ENCODE measurements at places on chromosomes 12 and 14.

GRCh38 chr12:97169889-97170567 lies 263.0 kb downstream of the NEDD1 start:
- DNase-seq, result no peak

- DNase-seq, result no peak
Observed at GRCh38 chr12:12954356-12954755, 2.4 kb upstream of the GPRC5D start.

GRCh38 chr12:7835116-7835515 lies 37.6 kb downstream of the SLC2A14 start:
- no peak for DNase-seq

DNA sequence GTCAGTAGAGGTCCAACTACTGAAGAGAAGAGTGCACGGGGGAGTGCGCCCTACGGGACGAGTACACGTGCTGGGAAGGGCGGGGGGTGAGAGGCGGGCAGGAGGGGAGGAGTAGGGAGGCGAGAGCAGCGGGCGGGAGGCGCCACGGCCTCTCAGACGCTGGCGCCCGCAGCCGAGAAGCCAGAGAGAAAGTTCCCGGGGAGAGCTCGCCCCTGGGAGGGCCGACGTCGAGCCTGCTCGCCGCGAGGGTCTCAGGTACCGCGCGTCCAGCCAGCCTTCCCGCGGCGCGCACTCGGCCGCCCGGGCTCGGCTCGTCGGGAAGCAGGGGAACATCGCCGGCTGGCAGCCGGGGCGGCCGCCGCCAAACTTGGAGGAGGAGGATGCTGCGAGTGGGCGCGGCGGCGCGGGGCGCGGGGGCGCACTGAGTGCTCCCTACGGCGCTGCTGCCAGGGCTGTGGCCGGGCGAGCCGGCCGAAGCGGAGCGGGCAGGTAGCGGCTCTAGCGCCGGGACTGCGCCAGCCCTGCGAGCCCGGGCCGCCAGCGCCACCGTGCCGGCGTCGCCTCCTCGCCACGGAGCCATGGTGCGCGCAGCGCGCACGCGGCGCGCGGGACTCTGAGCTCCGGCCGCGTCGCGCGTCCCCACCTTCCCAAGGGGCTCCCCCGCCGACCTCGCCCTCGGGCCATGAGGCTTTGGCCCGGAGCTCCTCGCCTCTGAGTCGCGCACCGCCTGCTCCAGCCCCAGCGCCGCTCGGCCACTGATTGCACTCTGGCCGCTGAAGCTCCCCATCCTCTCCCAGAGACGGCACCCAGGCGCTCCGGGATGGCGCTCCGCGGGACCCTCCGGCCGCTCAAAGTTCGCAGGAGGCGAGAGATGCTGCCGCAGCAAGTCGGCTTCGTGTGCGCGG lies at the start of gene SLC24A4:
Gene SLC24A4, plus strand, starts transcription at position 155 of the 905 bp plus-strand sequence. Its CDS starts 666 bp downstream, at position 821.
- no peak for DNase-seq

- DNase-seq, result no peak
Observed at GRCh38 chr12:81896771-81897170, 137.6 kb upstream of the PPFIA2 start.

DNA sequence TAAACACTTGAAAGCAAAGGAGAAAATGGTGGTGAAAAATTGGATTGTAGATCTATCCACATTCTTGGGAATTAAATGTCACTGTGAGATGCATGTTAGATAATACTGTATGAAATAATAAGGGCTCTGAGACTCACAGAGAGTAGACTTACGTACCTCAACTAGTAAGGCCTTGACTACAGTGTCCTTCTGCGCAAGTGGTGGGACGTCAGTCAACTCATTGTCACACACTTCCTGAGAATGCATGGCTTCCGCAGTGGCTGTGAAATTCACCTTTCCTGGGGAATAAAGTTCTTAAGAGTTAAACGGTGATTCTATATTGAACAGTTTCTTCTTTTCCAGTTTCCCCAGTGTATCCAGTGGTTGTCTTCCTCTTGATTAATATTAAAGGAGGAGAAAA lies 32.6 kb upstream of the PZP start:
- no peak for DNase-seq

DNA sequence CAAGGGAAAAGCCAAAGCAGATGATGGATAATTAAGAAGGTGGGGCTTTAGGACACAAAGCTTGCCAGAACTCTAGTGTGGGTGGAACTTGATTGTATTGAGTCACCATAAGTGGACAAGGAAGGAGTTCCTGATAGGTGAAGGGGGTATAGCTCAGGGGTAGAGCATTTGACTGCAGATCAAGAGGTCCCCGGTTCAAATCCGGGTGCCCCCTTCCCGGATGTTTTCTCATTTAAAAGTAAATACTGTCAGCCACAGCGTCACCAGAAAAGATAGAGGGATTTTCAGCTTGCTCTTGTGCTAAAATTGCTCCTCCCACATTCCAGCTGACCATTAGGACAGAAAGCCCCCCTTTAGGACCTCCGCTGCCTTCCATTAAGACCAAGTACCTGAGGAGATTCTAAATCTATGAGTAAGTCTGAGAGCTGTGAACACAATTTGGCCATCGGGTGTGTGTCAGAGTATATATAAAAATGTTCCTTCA lies 36.6 kb downstream of the DCAF4 start:
- DNase-seq, result no peak

DNA sequence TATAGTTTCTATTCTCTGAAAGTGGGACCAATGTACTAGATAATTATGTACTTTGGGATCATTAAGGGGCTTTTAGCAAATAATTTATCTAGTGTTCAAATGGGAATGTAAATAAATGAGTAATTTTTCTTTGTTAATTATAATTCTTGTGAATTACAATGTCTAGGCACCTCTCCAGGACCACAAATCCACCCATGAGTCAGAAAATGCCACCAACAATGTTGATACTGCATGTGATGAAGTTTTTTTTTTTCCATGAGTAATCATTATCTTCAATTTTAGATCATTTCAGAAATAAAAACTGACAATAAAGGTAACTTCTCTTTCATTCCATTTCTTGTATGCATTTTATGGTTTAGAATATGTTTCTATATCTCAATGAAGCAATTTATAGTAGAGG lies 470.3 kb downstream of the VRK1 start:
- DNase-seq, result no peak

DNA sequence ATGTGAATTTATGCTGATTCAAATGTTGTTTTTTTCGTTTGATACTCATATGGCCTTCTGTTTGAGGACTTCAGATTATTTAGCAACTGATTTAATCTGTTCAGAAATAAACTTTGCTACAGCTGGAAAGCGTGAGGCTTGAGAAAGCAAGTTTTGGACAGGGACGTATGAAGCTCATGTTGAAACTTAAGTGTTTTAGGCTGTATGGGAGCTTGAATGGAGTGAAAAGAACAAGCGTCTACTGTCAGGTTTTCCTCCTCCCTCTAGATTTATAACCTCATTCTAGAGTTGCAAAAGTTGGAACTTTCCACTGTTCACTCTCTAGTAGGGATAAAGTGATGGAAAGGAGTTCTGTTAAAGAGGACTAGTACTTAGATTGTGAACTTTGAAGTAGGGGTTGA lies 1.0 kb downstream of the PRPF39 start:
- no peak for DNase-seq

GRCh38 chr12:7404275-7404674 lies 39.7 kb downstream of the CD163L1 start:
- DNase-seq, result no peak

- no peak for DNase-seq
Observed at GRCh38 chr12:82690006-82690405, 3.3 kb downstream of the TMTC2 start.

GRCh38 chr14:62084020-62084419 lies 321.8 kb downstream of the SNAPC1 start:
- DNase-seq, result no peak

- DNase-seq, result no peak
Observed at GRCh38 chr14:51398898-51399297, 158.9 kb downstream of the TMX1 start.

GRCh38 chr14:53927171-53927570 lies 29.5 kb downstream of the BMP4 start:
- DNase-seq, result no peak

- DNase-seq, result no peak
Observed at GRCh38 chr12:132317233-132317938, 12.0 kb downstream of the GALNT9 start.

DNA sequence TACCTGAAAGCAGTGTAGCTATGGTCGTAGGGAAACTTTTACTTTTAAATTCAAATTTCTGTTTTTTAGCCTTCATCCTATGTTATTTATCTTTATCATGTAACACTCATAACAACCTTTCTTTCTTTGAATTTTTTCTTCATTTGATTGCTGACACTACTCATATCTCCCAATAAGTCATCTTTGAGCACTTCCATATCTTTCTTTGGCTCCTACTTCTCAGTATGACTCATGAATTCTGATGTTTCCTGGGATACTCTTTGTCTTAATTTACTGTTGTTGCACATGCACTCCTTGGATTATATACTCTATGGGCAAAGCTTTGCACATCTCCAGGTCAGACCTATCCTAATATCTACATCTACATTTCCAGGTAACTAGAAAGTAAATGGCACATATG lies 18.1 kb upstream of the IAPP start:
- no peak for DNase-seq

DNA sequence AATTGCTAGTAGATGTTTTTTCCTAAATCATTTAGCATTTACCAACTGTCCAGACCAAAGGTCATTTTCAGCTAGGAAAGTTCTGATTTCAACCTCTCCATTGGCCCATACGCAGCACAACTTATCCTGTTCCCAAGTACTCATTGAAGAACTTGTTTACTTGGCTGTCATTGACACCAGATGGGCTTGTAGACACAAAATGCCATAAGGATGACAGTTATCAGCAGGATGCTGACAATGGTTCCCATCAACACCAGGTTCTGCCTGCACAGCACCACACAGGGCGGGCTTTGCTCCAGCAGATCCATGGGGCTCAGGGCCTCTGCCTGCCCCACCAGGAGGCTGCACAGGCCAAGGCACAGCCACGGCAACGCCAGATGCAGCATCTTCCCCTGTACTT lies 36.5 kb upstream of the TMPRSS12 start:
- no peak for DNase-seq

GRCh38 chr12:48817873-48818830 lies at the start of gene CACNB3:
CACNB3 (plus strand) TSS chr12:48818496; CDS start chr12:48818930, 434 bp downstream.
- peak; percentile 86 for DNase-seq

GRCh38 chr14:59337141-59337611 lies 128.0 kb downstream of the GPR135 start:
- DNase-seq, result no peak

GRCh38 chr12:1917172-1918070 lies 1.0 kb downstream of the CACNA2D4 start:
- no peak for DNase-seq

- DNase-seq, result no peak
Observed at GRCh38 chr12:49220972-49221371, 32.1 kb upstream of the TUBA1A start.

- no peak for DNase-seq
Observed at GRCh38 chr14:102917056-102917385, 5.4 kb upstream of the AMN start.

Data from CD4-positive, alpha-beta T cell (primary cell).